GM04503 (cell line): ENCODE measurements at places on chromosomes 3 and 15.

GRCh38 chr15:91813924-91814323, 39.6 kb upstream of the SLCO3A1 start:
- DNase-seq, result no peak

GRCh38 chr3:98763819-98764418, 779 bp downstream of the ST3GAL6 start:
- no peak for DNase-seq

DNA sequence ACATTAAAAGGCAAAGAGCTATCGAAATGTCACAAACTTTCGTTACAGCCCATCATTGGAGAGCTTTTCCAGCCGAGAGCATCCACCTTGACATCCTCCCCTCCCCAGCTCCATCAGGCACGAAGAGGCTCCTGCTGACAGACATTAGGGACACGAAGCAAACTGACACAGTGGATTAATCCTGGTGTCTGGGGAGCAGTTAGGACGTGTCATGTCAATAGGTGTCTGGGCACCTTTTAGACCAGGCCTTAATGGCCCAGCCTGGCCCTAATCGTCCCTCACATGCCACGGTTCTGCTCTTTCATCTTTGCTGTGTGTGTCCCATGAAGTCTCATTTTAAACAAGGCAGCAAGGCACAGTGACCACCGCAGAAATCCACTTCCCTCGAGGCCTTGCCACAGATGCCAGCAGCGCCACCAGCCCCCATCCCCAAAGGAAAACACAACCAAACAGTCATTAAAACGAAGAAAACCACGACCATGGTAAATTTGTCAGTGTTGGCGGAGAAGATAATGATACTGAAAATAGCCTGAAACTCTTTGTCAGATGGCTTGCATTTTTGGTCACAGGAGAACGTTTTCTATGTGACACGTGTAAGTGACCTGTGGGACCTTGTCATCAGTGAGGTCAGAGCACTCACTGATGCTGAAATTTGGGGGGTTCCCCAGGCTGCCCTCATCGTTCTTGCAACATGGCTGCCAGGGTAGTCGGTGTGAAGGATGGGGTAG, 16.3 kb upstream of the PCSK6 start:
- no peak for DNase-seq

GRCh38 chr3:3031326-3031725, 78.8 kb downstream of the IL5RA start:
- DNase-seq, result no peak

DNA sequence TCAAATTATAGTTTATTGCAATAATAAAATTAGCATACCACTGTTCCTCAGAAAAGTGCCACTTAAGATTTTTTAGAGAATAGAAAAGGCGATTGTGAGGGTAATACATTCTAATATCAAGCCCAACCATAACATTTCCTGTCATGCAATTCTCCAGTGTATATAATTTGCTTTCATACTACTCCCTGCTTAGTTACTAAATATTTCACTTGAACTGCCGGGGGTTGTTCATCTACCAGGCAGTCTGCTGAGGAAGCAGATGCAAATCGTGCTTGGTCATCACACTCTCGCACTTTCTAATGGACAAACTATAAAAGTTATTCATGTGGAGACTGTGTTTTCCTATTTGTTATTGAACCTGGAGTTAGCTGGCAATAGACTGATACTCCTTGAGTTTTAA, 645.6 kb upstream of the CBLB start:
- no peak for DNase-seq

- no peak for DNase-seq
Observed at GRCh38 chr3:43038010-43038409, 58.9 kb downstream of the GASK1A start.

DNA sequence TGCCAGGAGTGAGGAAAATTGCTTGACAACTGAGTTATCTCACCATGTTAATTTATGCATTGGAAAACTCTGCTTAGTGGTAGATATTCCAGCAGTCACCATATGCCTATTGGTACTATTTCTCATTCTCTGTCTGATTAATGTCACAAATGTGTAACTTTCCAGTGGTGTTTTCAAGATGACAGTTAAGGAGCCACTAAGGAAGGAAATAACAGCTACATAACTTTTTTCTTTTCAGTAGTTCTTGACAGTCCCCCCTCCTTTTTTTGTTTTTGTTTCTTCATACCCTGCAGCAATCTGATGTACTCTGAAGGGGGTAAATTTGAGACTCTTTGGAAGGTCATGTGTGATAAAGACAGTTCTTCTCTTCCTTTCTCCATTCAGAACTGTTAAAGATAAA, 13.1 kb downstream of the RASA2 start:
- DNase-seq, result no peak

GRCh38 chr3:27486336-27486735, 2.2 kb upstream of the SLC4A7 start:
- no peak for DNase-seq

DNA sequence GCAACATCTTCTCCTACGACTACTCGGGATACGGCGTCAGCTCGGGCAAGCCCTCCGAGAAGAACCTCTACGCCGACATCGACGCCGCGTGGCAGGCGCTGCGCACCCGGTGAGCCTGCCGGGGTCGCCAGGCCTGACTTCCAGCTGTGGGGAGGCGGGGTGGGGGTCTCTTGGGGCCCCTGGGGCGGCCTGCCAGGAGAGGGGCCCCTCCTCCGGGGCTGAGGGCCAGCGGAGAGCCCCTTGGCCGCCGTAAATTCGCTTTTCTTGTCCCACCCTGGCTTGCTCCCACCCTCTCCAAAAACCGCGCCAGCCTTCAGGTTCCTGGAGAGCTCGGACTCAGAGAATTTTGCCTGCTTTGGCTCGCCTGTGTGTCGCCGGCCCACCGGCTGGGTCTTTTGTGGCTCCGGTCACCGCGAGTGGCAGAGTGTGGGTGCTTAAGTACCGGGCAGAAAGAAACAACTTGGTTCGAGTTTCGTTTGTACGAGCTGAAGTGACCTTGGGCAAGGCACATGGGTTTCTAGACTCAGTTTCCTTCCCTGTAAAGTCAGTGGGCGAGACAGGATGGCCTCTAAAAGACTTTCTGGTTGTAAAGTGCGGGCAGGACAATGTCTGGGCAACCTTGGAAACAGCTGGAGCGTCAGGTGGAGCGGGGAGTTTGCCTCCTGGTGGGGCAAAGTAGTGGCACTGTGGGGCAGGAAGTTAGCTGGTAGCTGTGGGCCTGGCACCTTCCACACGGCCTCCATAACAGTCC, 976 bp downstream of the ABHD17C start:
- DNase-seq, result no peak

- DNase-seq, result peak; percentile 44
Observed at GRCh38 chr15:74615508-74616365, at the start of gene CLK3. Gene CLK3 (plus strand): TSS chr15:74615836. CDS start chr15:74619197, 3,361 bp downstream.

DNA sequence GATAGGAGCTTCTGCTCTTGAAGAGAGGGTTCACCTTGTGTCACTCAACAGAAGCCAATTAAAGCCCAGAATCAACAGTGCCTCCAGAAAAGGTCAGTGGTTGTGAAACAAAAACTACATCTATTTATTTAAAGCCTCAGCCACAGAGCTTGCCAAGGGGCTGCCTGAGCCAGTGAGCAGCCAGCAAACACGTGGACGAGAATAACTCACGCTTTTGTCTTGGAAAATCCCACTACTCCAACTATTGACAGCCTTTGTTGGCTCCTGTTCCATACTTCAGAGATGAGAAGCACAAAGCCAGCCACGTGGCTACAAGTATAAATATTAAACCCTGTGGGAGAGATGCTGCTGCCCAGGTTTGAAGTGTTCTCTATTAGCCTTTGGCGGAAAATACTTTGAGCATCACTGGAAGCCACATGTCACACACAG, 10.3 kb downstream of the GPR156 start:
- DNase-seq, result no peak

- DNase-seq, result no peak
Observed at GRCh38 chr3:1456781-1457311, 364.0 kb downstream of the CNTN6 start.

- no peak for DNase-seq
Observed at GRCh38 chr3:52022323-52023100, 26.8 kb upstream of the RPL29 start.

DNA sequence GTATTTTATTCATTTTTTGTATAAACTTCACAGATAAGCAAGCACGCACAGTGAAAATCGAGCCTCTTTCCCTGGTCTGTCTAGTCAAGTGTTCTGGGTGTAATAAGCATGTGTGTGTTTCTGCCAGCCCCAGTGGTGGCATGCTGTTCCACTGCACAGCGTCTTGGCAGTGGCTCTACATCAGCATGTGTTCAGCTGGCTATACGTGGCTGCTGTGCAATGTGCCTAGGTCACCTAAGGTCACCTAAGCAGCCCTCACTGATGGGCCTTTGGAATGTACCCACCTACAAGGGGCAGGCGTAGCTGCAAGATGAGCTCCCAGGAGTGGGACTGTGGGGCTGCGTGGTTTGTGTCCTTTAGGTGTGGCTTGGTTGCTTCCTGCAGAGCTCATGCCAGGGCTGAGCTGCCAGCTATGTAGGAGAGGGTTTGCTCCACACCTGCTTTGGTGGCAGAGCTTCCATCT, 4.9 kb downstream of the LIMD1 start:
- no peak for DNase-seq

DNA sequence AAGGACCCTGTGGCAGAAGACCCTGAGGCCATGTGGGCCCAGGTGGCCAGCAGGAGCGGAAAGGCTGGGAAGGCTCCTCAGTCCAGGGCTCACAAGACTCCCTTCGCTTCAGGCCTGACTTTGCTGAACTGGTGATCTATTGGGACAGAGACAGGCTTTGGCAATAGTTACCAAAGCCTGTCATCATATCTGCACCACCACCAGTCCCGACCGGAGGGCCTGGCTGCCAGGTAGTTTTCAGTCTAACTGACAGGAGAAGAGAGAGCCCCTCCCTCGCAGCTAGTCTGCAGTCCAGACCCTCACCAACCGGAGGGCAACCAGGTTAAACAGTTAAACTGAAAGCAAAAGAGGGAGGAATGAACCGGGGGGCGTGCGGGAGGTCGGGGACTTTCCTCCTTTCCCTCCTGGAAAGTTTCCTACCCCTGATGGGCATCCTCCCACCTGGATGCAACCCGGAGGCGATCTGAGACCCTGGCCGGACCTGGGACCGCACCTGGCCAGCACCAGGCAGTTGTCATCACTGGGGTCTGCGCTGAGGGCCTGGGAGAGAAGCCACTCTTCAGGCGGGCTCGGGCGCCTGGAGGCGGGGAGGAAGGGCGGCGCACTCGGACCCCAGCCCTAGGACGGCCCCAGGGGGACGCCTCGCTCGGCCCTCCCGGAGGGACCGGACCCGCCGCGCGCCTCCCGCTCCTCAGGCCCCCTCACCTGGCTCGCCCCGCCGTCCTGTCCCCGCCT, 435 bp downstream of the RAB27A start:
- DNase-seq, result no peak

GRCh38 chr3:13494463-13495350, 14.6 kb downstream of the HDAC11 start:
- DNase-seq, result no peak

DNA sequence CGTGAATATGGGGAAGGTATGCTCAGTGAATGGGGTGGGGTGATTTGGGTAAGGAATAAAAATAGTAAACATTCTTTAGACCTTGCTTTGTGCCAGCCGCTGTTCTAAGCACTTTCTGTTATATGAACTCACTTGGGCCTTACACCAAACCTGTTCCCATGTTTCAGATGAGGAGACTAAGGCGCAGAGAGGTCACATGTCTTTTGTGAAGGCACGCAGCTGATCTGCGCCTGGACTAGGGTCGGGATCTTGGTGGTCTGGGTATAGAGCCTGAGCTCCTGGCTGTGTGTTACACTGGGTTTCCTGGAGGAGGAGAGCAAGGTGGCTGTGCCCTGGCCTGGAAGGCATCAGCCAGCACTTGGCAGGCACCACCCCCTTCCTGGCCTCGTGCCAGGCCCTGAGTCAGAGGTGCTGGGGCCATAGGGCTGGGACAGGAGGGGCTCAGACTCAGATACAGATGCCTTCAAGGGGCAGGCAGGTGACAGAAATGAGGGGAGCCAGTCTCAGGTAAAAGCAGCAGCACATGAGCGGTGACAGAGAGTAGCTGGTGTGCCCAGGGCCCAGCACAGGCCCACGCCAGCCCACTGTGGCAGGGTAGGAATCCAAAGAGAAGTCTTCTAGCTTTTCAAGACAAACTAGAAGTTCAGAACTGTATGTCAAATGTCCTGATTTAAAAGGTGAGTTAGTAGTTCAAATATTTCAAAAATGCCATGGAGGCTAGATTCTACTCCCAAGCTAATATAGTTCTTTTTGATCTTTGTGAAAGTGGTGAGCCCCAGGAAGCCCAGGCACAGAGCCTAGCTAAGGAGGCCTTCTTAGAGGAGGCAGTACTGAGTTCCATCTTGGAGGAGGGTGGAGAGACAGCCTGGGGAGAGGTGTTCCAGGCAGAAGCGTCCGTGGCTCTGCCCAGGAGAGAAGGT, 83.1 kb downstream of the DNAJB8 start:
- DNase-seq, result peak; percentile 13

DNA sequence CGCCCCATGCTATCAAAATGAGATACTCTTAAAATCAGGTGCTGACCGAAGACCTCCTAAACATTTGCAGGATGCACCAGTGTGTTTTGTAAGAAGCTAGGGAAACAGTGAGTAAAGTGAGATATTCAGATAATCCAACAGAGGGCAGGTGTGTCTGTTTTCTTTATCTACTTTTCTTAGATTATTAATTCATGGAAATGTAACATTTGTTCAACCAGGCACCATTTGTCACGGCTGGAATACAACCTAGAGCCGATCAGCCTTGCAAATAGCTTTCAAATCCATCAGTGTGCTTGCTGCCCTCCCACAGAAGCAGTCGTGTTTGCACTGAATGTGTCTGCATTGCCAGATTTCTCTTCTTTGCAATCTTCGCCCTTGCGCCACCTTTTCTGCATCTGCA, 201.9 kb upstream of the CHRM5 start:
- DNase-seq, result no peak

DNA sequence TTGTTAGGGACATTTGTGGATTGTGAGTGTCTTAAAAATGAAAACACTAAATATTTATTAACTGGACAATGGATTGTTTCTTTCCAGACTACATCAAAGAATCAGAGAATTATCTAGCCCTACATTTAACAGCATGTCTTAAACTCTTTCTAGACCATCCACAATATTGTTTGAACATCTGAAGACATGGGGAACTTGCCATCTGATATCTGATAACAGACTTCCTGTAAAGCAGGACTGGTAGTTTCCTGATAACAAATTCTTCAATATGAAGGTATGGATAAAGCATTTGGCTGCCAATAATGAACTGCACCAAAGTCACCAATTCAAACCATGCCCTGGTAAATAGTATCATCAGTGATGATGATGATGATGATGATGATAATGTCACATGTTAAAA, 26.2 kb upstream of the HACD2 start:
- DNase-seq, result no peak

GRCh38 chr3:113485161-113485609, 29.8 kb downstream of the SPICE1 start:
- DNase-seq, result no peak

DNA sequence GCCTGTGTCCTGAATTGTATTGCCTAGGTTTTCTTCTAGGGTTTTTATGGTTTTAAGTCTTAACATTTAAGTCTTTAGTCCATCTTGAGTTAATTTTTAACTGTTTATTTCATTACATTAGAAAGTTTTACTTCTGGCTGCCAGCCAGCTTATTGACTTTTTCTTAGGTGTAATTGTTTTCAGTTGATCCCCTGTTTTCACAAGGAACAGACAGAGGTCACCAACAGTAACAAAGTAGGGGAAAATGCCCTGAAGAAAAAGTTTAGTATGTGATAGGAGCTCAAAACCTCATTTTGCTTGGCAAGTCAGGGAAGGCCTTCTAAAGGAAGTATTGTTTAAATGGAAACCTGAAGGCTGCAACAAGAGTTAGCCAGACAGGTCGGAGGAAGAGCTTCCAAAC, 10.4 kb downstream of the WDR48 start:
- DNase-seq, result no peak
